ENCODE measurements at places on chromosomes 11 and 22.

- DNase-seq, result no peak
Observed at GRCh38 chr11:116865696-116866095, 28.3 kb upstream of the APOA1 start.

DNA sequence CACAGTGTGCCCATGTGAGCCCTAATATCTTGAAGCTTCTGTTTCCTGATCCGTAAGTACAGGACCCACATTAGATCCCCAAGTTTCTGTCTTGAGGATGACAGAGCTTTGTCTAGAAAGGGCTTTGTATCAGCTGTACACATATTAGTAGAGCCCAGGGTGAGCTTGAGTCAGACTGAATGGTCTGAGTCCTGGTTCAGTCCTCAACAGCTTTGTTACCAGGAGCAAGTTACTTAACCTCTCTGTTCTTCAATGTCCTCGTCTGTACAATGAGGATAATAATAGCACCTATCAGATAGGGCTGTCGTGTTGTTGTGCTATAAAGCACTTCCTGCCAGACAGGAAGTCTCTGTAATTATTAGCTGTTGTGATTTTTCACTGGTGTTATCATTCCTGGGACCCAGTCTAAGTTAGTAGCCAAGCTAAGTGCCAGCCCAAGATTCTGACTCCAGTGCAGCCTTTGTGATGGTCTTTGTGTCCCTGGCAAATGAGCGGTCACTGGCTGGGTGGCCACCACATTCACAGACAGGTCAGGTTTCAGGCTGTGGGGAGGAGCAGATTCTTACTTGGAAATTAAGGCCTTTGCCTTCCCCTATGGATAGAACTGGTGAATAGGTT lies 6.8 kb downstream of the TOM1 start:
- DNase-seq, result no peak

GRCh38 chr11:79170321-79170720 lies 270.5 kb downstream of the TENM4 start:
- DNase-seq, result no peak

DNA sequence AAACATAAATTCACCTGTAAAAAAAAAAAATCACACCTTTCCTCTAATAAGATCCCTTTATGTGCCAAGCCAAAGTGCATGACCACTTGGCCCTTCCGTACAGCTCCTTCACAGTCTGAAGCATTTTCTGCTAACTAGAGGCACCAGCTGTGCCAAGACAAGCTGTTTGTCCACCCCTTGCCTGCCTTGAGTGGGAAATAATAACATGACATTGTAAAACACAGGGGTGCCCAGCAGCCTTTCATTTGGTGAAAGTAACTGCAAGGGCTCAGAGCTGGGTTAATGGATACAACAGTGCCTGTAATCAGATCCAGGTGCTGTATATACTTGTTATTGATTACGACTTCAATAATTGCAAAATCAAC lies 59.2 kb downstream of the DDIAS start:
- DNase-seq, result no peak

DNA sequence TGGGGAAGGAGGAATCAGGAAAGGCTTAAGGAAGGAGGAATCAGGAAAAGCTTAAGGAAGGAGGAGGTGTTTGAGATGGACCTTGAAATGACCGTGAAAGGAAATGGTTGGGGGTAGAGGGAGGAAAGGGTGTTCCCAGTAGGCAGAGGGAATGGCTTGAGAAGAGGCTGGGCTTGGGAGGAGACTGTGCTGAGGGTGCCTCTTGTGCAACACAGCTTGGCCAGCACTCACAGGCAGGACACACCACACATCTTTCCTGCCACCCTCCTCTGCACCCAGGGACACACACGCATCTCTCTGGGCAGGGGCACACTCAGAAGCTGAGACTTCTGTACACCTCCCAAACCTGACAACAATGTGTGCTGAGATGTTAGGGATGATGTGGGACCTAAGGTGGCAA lies 151.4 kb downstream of the FBXO7 start:
- no peak for DNase-seq

GRCh38 chr11:46983598-46983997 lies 47.0 kb downstream of the CSTPP1 start:
- DNase-seq, result no peak

DNA sequence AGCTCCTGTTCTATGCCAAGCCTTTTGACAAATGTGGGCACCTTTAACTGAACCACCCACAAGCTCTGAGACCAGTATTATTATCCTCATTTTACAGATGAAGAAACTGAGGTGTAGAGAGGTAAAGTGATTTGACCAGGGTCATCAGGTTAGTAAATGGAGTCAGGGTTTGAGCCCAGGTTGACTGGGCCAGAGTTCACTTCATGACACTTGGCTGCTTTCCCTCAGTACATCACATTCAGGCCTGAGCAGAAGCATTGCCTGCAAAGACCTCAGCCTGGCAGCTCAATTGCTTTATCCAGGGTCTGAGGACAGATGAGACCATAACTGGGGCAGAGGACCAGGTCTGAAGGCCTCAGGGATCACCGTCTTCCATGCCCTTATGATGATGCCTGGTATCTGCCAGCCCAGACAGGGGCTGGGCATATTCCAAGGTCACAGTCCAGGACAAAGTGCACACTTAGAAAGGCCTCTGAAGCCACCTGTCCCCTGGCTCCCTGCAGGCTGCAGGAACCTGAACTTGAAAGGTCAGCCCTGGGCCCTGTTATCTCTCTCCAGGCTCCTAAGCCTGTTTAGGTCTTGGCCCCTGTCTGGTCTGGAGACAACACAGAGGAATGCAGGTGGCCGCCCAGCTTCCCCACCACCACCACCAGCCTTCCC lies 32.0 kb downstream of the POU2AF3 start:
- no peak for DNase-seq
